Brain (organoid and tissue), 16 donors: ENCODE measurements at places on chromosomes 11 and 22. TPM values are rescaled to one million over a fixed set of nuclear protein-coding genes. Genes with fewer than 3 reads are reported as not detected.

DNA sequence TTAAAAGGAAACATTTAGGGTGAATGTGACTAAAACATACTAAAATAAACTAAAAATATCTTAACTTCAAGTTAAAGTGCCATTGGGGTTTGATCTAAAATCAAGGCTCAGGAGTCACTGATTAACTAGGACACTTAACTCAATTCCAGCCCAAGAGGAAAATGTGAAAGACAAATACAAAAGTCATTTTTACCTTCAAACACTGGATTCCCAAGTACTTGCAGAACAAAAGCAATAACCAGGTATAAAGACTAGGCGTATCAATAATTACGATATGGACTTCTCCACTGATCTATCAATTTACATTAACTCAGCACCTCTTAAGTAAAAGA lies 15.6 kb downstream of the ALKBH8 start:
- no peak for DNase-seq

- no peak for DNase-seq
Measured at GRCh38 chr22:31604137-31604705, 57.8 kb downstream of the PISD start.

DNA sequence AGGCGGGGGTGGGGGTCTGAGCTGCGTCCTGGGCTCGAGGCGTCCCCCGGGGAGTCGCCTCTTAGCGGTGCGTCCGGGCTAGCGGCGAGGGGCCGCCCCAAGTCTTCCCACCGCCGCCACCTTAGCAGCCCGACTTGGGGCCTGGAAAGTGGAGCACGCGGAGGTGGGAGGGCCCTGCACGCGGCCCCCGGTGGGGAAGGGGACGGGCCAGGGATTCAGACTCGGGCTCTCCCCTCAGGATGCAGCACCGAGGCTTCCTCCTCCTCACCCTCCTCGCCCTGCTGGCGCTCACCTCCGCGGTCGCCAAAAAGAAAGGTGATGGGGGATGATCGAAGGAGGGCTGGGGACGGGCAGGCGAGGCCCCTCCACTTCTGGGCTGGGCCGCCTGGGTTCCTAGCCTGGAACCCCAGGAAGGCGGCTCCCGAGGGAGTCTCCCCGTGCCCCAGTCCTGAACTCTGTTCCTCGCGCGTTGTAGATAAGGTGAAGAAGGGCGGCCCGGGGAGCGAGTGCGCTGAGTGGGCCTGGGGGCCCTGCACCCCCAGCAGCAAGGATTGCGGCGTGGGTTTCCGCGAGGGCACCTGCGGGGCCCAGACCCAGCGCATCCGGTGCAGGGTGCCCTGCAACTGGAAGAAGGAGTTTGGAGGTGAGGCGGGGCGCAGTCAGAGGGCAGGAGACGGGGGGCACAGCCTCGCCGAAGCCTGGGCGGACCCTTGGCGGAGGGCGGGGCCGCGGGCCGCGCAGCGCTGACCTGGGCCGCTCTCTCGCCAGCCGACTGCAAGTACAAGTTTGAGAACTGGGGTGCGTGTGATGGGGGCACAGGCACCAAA lies 563 bp downstream of the MDK start:
- DNase-seq: no peak

DNA sequence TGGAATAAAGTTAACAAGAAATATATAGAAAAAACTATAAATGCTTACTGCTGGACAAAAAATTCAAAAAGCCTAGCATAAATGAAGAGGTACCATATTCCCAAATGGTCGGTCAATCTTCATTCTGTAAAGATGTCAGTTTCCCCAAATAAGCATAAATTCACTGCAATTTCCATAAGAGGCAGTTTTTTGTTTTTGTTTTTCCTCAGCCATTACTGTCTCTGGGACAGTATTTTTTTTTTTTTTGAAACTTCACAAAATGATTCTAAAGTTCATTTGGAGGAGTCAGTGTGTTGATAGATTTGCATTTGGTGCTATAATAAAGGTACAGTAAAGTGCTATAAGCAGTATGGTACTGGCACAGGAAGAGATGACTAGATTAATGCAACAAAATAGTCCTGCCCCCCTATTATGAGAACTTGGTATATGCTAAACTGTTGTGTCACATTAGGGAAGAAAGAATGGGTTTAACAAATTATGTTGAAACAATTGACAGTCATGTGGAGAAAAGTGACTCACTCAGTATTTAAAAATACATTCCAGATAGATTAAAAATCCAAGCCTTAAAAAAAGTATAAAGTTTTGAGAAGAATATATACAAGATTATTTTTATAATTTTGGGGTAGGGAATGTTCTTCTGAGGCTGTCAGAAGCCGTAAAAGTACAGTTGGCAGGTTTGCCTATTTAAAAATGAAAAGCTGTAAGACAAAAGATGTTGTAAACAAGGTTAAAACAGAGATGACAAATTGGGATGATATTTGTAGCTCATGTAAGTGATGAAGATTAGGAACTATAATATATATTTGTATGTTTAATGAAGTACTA lies 2.6 kb upstream of the FTH1 start:
- no peak for DNase-seq

DNA sequence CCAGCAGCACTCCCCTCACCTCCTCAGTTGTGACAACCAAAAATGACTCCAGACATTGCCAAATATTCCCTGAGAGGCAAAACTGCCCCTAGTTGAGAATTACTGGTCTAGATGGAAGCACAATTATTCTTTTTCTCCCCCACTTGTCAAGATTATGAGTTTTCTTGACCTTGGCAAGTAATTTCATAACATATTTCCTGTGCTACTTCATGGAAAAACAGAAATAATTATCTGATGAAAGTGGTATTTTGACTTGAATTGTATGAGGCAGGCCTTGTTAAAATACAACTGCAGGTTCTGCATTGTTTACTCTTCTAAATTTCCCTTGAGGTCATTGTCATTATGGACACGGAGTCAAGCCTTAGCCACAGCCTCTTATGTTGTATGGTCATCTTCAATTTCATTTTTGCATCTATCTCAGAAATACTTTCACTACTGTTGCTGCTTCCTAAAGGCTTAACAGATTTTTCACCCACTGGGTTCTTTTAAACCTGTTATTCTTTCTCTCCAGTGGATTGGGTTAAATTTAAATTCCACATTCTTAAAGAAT lies 32.2 kb upstream of the LDLRAD3 start:
- DNase-seq: no peak

MFRP gene
- not detected for polyA plus RNA-seq

CBLIF gene
- polyA plus RNA-seq: not detected

ADORA2A gene
- polyA plus RNA-seq: 8.0 TPM

SYT13 gene
- 82.2 TPM for polyA plus RNA-seq
